ENCODE measurements at places on chromosomes 12 and 14.

DNA sequence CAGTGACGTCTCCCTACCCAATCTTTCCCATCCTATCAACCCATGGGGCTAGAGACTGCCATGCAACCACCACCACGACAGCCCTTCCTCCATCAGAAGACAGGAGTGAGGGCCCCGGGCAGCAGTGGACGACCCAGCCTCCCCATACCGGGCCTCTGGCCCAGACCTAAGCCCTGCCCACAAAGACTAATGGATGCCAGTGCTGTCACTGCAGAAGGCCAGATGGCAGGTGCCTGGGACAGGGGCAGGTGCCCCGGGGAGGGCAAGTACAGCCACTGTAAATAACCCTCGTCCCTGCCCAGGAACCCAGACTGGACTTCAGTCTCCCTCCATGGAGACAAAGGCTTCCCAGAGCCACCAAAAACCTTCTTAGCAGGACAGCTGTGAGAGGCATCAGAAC, 20.3 kb upstream of the HSPB8 start:
- no peak for DNase-seq

- no peak for DNase-seq
Measured at GRCh38 chr14:55077170-55078151, 26.0 kb downstream of the MAPK1IP1L start.

- no peak for DNase-seq
Measured at GRCh38 chr14:47675466-47676314, at the start of gene MDGA2. Gene MDGA2, minus strand, starts transcription at chr14:47675605.

- DNase-seq: no peak
Measured at GRCh38 chr14:85416771-85417170, 113.2 kb upstream of the FLRT2 start.

- DNase-seq: no peak
Measured at GRCh38 chr14:89544636-89545301, 127.7 kb upstream of the FOXN3 start.

DNA sequence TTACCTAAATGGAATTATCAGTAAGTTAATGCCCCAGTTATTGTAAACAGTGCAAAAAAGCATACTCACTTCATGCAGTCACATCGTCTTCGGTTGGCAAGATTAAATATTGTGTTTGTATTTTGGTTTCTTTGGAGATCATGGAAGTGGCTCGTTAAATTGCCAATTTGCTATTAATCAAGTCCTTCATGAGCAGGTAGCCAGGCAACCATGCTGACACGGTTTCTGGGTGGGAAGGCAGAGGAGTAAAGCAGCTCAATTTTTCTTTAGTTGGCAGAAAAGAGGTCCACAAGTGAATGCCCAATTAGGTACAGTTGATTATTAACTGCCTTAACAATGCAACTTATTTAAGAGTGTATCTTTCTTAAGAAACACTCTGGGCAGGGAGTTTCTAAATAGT, 43.9 kb downstream of the PPP4R3A start:
- no peak for DNase-seq

- DNase-seq: no peak
Measured at GRCh38 chr12:111692575-111693210, 6.8 kb downstream of the ACAD10 start.

DNA sequence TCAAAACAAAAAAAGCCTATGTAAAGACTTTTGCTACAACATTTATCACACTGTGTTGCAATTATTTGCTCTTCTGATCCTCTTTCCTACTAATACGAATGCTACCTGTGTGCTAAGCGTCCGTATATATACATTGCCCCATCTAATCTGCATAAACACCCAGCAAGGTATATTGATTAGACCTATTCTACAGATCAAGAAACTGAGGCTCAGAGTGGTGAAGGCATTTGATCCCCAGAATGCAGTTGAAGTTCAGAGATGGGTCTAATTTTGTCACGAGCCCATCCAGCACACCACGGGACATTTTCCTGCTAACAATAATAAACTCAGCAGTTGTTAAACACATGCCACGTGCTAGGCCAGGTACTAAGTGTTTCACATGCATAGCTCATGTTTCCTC, 25.1 kb upstream of the CORO1C start:
- no peak for DNase-seq

- DNase-seq: no peak
Measured at GRCh38 chr12:47899466-47899865, 5.3 kb downstream of the VDR start.

DNA sequence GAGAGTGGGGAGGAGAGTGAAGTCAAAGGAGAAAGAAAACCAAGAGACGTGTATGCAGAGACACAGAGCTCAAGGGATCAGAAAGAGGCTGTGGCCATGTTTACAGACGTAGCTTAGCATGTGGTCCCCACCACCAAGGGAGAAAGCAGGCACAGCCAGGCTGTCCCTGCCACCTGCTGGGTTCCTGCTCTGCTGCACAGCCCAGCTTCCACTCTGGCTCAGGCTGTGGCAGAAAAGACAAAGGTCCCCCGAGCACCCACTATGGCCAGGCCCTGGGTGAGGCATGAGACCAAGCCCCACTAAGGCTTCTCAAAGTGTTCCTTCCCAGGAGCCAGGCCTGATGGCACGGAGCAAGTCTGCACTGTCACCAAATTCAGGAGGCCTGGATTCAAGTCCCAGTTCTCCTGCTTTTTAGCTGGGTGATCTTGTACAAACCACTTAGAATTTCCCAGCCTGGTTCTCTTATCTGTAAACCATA, 25.9 kb upstream of the COL2A1 start:
- DNase-seq: no peak

GRCh38 chr12:70482764-70483163, 116.7 kb downstream of the KCNMB4 start:
- no peak for DNase-seq

DNA sequence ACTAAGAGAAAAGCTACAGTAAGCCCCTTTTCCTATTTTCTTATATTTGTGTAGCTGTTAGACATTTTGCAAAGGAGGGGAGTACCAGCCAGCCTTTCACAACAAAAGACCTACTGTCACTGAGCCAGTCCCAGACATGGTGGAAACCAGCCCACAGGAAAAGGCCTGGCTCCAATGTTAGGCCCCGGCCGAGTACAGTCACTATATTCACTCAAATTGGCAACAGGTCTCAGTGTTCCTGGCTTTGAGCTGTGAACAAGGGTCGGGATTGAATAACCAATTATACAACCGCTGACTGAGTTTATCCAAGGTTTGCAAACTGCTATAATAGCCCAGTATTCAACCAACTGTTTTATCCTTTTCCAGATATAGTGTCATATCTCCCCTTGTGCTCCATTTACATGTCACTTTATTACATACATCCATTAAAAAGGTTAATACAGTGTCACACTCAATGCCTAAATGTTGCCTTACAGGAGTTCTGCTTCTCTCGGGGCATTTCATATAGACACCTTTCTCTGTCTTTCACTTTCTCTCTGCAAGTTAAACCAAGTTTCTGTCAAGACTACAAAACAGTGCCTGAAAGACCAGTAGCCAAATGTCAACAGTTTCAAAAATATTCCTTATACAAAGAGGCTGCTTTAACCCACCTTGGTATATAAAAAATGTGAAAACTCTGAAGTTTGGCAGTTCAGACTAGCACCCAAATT, 178.1 kb downstream of the SOX5 start:
- no peak for DNase-seq
